Tracheal epithelial cell (primary cell): ENCODE measurements at places on chromosomes 2 and 18. TPM values are rescaled to one million over a fixed set of nuclear protein-coding genes. Genes with fewer than 3 reads are reported as not detected.

The LOXHD1 gene
- total RNA-seq, result not detected in 2 replicates

The LAMA1 gene
- total RNA-seq, result 1.5 and 25.8 TPM in 2 replicates

The C2orf66 gene
- total RNA-seq, result 0.24 and 0.43 TPM in 2 replicates

The ANKRD62 gene
- total RNA-seq, result 0.21 TPM in 1 of 2 replicates, not detected in the other

The C1QL2 gene
- total RNA-seq, result not detected in 2 replicates

The C2orf80 gene
- total RNA-seq, result not detected in 2 replicates

The VIT gene
- not detected in 2 replicates for total RNA-seq

The STRN gene
- 22.4 and 23.0 TPM in 2 replicates for total RNA-seq

The NTSR2 gene
- not detected in 2 replicates for total RNA-seq

The DSG1 gene
- total RNA-seq, result 0.21 and 0.72 TPM in 2 replicates

The PRR30 gene
- total RNA-seq, result not detected in 2 replicates

The DSG4 gene
- not detected in 2 replicates for total RNA-seq

The FSIP2 gene
- total RNA-seq, result under 0.01 and 0.21 TPM in 2 replicates

The SERPINB10 gene
- total RNA-seq, result 1.3 and 4.8 TPM in 2 replicates

The HOXD12 gene
- not detected in 2 replicates for total RNA-seq

The RASGRP3 gene
- under 0.01 and 2.4 TPM in 2 replicates for total RNA-seq

The LYG2 gene
- total RNA-seq, result not detected in 2 replicates
